ENCODE measurements at places on chromosomes 2 and 18.

DNA sequence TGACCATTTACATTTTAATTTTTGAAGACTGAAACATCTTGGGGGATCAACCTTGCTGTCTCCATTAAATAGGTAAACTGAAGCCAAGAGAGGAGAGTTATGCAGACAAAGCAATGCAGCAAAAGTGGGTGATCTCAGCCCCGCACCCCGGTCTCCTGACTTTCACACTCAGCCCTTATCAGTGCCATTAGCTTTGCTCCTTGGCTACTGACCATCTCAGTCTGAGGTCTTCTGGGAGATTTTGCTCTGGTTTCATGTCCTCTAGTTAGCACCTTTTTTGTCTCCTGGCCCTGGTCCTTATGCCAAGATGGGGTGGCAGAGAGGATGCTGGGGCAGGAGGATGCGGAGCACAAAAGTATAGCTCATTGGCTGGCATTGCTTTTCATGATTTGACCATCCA, 61.4 kb downstream of the SETBP1 start:
- DNase-seq = no peak

GRCh38 chr2:52608030-52608429, 1159.6 kb upstream of the CHAC2 start:
- DNase-seq = no peak

- no peak for DNase-seq
These were observed 28.4 kb downstream of the TMEM177 start for GRCh38 chr2:119707117-119708087.

GRCh38 chr2:8053216-8053615, 628.6 kb upstream of the ID2 start:
- no peak for DNase-seq

DNA sequence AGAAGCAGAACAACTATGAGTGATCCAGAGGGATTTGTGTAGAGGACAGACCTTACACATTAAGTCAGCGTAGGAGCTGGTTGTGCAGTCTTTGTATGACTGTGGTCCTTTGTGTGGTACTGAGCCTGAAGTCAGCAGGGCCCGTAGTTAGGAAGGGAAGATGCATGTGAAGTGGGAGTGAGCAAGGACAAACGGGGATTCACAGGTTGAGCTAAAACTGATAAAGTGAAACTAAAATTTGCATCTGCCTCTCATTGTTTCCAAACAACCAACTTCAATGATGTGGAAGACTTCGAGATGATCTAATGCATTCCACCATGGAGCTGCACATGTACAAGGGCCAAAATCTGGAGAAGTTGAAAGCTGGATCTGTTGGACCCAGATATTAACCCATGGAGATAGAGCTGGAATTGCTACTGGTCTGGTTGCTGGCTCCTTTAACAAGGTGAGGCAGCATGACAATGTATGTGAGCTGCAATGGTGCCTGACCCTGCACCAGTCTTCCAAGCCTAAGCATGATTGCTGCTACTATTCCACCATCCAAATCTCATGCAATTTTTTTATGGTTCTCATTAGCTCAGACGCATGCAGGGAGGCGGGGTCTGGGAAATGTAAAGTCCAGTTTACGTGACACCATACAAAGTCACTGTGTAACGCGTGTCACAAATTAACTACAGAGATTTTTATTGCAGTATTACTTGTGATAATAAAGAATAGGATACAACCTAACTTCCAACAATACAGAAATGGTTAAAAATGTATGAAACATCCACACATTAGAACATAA, 12.1 kb upstream of the CYBRD1 start:
- DNase-seq = no peak

DNA sequence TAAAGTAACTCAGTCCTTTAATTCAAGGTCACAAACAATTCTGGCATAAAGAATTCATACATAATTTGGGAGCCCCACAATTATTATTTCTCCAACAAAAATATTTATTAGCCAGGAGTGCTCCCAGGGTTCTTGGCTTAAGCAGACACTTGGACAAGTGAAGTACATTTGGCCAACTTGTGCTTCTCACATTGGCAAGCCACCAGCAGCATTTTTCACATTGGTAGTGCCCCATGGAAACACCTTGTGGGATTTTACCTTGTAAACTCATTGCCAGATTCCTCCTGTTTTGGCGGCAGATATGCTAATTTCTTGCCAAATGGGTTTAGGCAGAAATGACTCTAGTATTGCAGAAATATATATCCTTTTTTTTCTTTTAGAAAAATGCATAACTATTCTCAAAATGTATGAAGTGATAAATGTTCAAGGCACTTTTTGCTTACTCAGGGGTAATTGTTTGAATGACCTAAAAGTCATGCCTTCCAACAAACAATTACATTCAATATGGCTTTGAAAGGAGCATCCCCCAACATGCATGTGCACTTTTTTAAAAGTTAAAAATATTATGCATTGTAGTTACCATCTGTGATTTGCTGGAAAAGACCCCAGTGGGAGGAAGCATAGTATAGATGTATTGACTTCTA, 113.5 kb downstream of the CSRNP3 start:
- DNase-seq = no peak

- peak; percentile 15 for DNase-seq
These were observed 161.2 kb upstream of the SIX2 start for GRCh38 chr2:45170191-45171135.

DNA sequence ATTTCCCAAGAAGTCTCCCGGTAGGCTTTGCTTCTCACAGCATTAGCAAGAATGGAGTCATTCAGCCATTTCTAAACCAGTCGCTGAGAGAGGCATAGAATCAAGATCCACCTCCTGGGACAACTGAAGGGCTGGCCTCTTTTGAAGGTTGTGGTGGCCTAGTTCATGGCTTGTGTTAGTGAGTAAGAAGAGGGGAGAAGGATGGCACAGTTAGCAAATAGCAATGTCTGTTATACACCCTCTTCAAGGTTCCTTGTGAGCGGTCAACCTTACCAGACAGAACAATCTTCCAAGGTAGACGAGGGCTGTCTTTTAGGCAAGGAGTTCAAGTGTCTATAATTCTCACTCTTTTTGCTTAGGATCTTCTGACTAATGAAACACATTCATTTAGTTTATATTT, 35.4 kb upstream of the DNAH7 start:
- no peak for DNase-seq

- no peak for DNase-seq
These were observed 9.6 kb downstream of the TRIM54 start for GRCh38 chr2:27291865-27292264.
